ENCODE measurements at places on chromosomes 6 and 20. TPM values are rescaled to one million over a fixed set of nuclear protein-coding genes. Genes with fewer than 3 reads are reported as not detected.

GRCh38 chr20:58790454-58790853 is 60.2 kb downstream of the GNAS-AS1 start:
- no peak overlapping the region for H3K4me3 ChIP-seq
- H3K4me1 ChIP-seq: no peaks in the 10 kb centered on the region
- no peaks in the 10 kb centered on the region for H3K27me3 ChIP-seq
- H3K27ac ChIP-seq: no peak overlapping the region
- H3K36me3 ChIP-seq: no peaks in the 10 kb centered on the region
- DNase-seq: no peak

DNA sequence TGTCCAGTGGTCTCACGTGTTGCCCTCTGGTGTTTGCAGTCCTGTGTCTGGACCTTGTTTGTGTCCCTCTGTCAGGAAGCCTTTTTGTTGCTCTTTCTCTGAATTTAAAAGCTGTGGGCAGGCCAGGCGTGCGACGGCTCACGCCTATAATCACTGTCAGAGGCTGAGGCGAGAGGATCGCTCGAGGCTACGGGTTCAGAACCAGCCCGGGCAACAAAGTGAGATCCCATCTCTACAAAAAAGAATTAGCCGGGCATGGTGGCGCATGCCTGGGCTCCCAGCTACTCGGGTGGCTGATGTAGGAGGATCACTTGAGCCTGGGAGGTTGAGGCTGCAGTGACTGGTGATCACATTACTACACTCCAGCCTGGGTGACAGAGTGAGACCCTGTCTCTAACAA is 28.5 kb downstream of the OSBPL2 start:
- no peaks in the 10 kb centered on the region for H3K27me3 ChIP-seq
- peaks cover 92% of the 10 kb centered on the region for H3K36me3 ChIP-seq
- no peak overlapping the region for H3K27ac ChIP-seq
- no peak for DNase-seq
- H3K4me3 ChIP-seq: no peak overlapping the region

Gene OPRL1
- not detected for total RNA-seq

Gene TFAP2D
- total RNA-seq: not detected
